HT-29 (cell line): ENCODE measurements at places on chromosomes 6 and 20. TPM values are rescaled to one million over a fixed set of nuclear protein-coding genes. Genes with fewer than 3 reads are reported as not detected.

The SMIM8 gene
- total RNA-seq, result 1.2 and 1.5 TPM in 2 replicates

The IP6K3 gene
- not detected in 2 replicates for total RNA-seq

The TRPC4AP gene
- total RNA-seq, result 54.6 and 57.2 TPM in 2 replicates

The C20orf202 gene
- 0.13 TPM in 1 of 2 replicates, not detected in the other for total RNA-seq

The TUBB2B gene
- 1.7 and 2.5 TPM in 2 replicates for total RNA-seq

The KIZ gene
- total RNA-seq, result 8.5 and 11.5 TPM in 2 replicates

The NKX2-2 gene
- 0.16 TPM in 1 of 2 replicates, not detected in the other for total RNA-seq

The DZANK1 gene
- total RNA-seq, result 0.83 and 1.5 TPM in 2 replicates

The GLP1R gene
- total RNA-seq, result not detected in 2 replicates

The CALHM4 gene
- total RNA-seq, result not detected in 2 replicates

The TBXT gene
- not detected in 2 replicates for total RNA-seq

The HSP90AB1 gene
- 751 and 810 TPM in 2 replicates for total RNA-seq

The NHLRC1 gene
- 1.6 and 4.0 TPM in 2 replicates for total RNA-seq

The RAD21L1 gene
- not detected in 2 replicates for total RNA-seq

The TNF gene
- total RNA-seq, result 0.08 TPM in 1 of 2 replicates, not detected in the other

The TSPO2 gene
- not detected in 2 replicates for total RNA-seq

GRCh38 chr6:137892271-137892708, 25.2 kb downstream of the TNFAIP3 start:
- DNase-seq, result no peak

- peak; percentile 99 for DNase-seq
Observed at GRCh38 chr20:35171753-35172433, at the start of gene PROCR. Gene PROCR, plus strand, starts transcription at chr20:35172072. Its CDS starts 83 bp downstream, at chr20:35172155.

GRCh38 chr6:77106992-77107391, 356.3 kb downstream of the HTR1B start:
- no peak for DNase-seq

DNA sequence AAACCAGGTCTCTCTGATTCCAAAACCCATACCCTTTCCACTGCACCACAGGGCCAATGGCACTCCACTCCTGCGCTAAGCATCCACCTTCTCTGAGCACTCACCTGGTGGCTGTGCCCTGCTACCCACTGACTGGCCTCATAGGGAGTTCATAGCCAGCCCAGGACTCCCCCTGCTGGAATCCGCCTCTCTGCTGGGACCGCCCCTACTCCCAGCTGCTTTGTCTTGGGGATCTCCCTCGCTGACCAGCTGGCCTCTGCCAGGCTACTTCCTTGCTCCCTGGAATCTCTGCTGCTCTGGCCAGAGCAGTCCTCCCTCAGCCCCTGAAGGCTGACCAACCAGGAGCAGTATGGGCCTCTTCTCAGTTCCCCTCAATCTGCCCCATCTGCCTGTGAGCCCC, 129.7 kb downstream of the FAXC start:
- DNase-seq, result peak; percentile 56

DNA sequence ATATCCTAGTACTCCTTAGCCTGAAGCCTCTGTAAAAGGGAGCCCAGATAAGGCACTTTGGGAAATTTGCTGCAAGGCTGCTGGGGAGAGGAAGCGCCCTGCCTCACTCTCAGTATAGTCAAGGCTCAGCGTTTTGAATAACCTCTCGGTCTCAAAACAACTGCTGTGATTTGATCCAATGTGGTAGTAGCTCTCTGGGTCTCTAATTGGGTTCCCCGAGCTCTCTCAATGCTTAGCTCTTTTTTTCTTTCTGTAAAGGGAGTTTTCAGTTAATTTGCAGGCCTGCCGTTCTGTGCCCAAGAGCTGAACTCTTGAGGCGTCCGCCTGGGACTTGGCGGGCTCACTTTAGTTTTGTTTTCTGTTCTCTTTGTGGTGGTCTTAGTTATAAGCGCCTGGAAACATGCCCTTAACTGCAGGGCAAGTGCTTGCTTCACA, 41.2 kb downstream of the ZHX3 start:
- no peak for DNase-seq

GRCh38 chr6:110039981-110040383, 61.9 kb downstream of the GPR6 start:
- DNase-seq, result peak; percentile 72

DNA sequence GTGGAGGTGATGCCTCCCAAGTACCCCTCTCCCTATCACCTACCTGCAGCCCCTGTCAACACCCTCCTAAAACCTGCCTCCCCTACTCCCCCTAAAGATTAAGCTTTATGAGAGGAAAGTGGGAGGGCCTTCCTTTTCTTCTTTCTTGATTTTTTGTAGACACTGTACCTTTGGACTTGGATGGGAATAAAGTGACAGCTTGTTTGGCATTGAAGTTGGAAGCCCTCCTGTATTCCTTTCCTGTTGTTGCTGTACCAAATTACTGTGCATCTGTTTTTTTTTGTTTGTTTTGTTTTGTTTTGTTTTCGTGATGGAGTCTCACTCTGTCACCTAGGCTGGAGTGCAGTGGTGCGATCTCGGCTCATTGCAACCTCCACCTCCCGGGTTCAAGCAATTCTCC, 99.3 kb upstream of the NFATC2 start:
- DNase-seq, result no peak

DNA sequence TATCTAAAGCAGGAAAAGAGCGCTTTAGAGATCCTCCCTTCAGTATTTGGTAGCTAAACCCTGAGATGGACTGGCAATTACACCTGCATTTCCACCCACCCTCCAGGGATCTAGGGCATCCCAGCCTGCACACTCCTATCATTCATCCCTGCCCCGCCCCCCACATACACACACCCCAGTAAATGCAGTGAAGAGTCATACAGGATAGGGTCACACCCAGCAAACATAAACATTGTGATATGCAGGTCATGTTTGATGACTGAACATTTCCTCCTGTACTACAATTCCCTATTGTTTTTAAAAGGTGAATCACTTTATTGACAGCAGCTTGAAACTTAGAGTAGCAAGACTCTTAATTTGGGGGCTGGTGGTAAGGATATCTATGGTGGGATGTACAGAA, 112.9 kb downstream of the FOXO3 start:
- DNase-seq, result no peak

- DNase-seq, result no peak
Observed at GRCh38 chr6:14172562-14172961, 55.0 kb downstream of the CD83 start.

DNA sequence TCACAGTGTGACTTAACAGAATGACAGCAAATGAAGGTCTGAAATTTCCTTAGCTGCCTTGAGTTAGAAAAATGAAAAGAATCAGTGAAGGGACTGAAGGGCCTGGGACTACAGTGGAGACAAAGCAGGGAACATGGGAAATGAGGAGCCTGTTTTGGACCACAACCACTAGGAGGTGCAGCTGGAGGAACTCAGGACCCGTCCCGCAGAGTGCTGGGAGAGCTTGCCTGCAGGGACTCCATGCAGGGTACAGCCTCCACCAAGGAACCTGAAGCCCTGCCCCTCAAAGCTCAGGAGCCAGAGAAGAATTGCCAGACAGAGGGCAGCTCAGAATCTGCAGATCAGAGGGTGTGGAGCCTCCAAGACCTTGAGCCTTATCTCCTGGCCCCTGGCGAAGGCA, 50.7 kb downstream of the LRFN2 start:
- DNase-seq, result peak; percentile 24

GRCh38 chr20:33318096-33318429, 35.0 kb downstream of the BPIFB1 start:
- DNase-seq, result no peak

GRCh38 chr6:83536034-83536646, 23.8 kb downstream of the PRSS35 start:
- DNase-seq, result peak; percentile 74

- DNase-seq, result no peak
Observed at GRCh38 chr6:78599526-78599925, 267.8 kb upstream of the IRAK1BP1 start.

DNA sequence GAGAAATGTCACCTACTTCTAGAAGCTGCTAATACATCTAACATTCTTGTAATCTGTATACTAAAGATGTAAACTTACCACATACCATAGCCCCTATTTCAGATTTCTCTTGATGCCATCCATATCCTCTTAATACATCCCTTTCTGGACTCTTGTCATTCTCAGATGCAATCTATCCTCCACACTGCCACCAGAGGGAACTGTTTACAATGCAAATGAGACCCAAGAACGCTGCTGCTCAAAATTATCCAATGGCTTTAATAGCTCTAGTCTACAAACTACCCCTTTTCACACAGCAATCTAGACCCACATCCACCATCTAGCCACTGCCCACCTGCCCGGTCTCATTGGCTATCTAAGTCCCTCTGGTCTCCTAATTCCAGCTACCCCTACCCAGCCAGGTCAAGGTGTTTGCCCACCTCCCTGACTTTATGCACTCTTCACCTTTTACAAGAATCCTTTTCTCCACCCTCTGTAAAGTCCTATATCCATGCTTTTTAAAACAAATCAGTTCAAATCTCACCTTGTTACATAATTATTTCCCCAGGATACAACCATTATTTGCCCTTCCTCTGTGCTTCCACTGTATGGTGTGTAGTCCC, 14.8 kb downstream of the FAXC start:
- peak; percentile 50 for DNase-seq

GRCh38 chr20:31721408-31722256, 1.0 kb downstream of the BCL2L1 start:
- peak; percentile 70 for DNase-seq

- no peak for DNase-seq
Observed at GRCh38 chr6:102474041-102474807, 1080.7 kb downstream of the GRIK2 start.

DNA sequence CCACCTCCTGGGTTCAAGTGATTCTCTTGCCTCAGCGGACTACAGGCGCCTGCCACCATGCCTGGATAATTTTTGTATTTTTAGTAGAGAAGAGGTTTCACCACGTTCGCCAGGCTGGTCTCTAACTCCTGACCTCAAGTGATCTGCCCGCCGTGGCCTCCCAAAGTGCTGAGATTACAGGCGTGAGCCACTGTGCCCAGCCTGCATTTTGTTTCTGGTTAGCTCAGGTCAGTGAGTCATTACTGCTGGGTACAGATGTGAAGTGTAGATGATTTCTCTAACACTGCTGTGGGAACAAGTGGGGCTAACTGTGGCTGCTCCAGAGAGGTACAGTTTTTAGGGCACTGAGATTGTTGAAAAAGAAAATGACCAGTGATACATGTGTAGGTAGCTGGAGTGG, 188.6 kb downstream of the PRL start:
- no peak for DNase-seq

GRCh38 chr20:44224637-44225036, 14.1 kb upstream of the OSER1 start:
- DNase-seq, result no peak

DNA sequence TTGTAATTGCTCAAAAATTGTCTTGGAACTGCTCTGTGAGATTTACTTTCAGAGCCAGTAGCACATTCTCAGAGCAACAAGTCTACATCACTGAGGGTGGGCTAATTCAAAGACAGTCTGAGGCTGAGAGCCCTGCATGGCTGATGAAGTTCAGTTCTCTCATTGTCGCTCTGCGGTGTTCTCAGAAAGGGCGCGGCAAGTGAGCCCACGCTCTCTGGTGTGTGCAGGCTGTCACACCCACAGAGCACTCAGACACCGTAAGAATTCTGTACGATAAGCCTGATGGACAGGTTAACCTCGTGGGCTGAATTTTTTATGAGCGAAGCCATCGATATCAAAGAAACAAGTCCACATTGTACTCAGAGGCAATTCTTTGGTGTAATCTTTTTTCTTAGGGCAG, 557.8 kb downstream of the HACE1 start:
- DNase-seq, result no peak

- no peak for DNase-seq
Observed at GRCh38 chr6:104995989-104996617, 39.2 kb downstream of the LIN28B start.

DNA sequence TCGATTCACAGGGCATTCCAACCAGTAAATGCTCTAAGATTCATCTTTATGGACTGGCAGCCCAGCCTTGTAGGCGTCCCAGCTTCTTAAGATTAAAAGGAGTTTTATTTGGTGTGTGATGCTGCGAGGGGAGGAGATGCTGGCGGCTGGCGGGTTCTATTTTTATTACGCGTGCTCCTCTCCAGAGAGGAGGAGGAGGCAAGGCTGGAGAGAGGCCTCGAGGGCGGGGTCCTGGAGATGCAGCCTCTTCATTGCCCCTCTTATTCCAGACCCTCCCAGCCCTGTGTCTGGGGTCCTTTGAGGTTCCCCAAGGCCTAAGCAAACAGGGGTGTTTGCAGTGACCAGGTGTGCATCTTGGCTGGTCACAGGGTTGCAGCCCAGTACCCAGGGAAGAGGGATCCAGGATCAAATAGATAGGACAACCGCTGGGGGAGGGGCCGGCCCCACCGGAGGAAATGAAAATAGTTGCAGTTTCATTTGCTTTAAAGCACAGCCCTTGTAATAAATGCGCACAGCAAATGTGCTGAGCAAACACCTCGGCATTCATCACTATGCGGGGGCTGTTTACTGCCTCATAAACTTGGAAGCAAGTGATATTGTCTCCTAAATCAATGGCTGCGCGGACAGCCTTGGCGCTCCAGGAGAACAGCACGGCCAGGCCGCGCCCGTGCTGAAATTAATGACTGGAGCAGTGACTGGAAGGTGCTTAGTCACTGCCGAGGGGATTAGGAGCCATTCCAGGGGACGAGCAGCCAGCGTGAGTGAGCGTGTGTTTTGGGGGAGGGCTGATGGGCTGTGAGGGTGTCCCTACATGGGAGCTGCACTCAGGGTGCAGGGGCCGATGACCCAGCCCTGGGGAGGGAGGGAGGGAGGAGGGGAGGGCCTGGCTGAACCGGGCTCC, 83.0 kb downstream of the TMEM242 start:
- DNase-seq, result peak; percentile 19

DNA sequence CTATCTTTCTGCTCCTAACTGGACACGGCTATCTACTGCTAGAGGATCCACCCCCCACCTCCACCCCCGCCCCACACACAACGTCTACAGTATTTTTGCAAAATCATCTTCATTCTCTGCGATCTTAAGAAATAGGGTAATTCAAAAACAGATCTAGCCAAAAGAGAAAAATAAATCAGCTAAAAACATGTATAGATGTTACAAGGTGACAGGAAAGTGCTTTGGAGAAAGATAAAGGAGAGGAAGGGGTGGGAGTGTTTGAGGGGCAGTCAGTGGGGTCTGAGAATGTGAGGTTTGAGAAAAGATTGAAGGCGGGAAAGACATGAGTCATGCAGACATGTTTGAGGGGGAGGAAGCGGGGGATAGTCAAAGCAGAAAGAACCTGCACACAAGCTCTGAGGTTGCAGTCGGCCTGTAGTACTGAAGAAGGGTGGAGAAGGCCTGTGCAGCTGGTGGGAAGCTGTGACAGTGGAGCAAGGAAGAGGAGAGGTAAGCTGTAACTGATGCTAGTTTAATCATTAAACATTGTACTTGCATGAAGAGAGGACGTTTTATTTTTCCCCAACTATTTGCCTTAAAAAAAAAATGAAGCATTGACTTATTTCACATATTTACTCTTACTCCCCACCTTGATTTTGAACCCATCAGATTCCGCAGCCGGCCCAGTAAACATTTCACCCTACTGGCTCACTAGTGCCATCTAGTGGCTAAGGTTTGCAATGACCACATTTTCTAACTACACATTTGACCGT, 332.6 kb downstream of the ADGRB3 start:
- DNase-seq, result peak; percentile 70

DNA sequence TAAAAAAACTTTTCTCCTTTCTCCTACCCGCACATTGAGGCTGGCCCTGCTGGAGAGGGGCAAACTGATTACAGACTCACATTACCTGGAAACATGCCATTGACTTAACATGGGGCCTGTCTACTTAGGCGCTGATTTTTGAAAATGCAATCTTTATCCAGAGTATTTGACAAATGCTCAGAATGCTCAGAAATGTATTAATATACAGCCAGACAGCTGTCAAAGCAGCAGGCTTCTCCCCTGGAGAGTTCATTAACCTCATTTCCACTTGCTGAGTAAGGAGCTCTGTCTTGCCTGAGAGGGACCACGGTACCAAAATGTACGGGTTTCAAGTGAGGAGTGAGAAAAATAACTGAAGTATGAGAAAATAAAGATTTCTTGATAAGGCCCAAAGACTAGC, 95.7 kb downstream of the PAX1 start:
- no peak for DNase-seq
